ENCODE measurements at places on chromosomes 3 and 15.
A peak's percentile ranks its signal among the peaks of the same experiment; 100 is the strongest.

DNA sequence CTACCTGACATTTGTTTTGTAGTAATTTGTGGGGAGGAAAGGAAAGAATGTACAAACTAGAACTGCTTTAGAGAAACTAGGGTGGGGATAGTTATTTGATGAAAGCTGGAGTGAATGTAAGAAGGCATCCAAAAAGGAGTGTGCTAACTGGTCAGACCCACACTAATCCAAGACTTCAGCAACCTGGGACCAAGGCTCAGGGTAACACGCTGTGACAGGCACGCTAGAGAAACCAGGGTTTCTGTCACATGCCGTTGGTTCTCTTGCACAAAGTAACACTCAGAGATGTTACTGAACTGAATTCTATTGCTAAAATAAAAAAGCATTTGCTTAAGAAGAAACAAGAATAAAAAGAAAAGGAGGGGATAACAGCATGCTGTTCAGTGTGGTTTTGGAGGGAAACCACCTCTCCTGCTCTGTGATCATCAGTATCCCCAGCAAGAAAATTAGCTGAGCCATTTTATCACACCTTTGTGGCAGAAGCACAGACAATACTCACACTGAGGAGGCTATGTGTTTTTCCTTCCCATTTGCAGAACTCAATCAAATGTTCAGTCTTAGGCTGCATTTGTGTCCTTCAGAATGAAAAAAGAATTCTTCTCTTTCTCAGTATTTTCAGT is 2.8 kb upstream of the CCDC80 start:
- DNase-seq = no peak

GRCh38 chr3:63976161-63976871 is 47.0 kb downstream of the PSMD6 start:
- no peak for DNase-seq

- no peak for DNase-seq
Measured at GRCh38 chr3:105728771-105729312, 140.0 kb downstream of the CBLB start.

DNA sequence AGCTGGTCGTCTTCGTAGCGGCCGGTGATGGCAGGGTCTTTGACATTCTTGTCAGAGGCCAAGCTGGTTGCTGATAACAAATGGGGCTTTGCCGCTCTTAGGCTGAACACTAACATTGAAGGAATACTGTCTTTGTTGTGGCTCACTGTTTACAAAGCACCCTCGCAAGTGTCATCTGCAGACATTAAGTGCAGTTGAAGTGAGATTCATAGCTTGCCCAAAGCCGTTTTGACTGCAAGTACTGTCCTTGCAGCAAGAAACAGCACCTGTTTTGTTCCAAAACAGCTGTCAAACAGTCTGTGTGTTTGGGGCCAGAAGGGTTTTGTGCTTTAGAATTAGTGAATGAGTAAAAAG is 568 bp downstream of the SENP2 start:
- DNase-seq = no peak

- DNase-seq = no peak
Measured at GRCh38 chr3:170660139-170660538, 74.3 kb upstream of the SLC7A14 start.

- peak; percentile 25 for DNase-seq
Measured at GRCh38 chr15:60840703-60841411, 361.9 kb upstream of the ICE2 start.

DNA sequence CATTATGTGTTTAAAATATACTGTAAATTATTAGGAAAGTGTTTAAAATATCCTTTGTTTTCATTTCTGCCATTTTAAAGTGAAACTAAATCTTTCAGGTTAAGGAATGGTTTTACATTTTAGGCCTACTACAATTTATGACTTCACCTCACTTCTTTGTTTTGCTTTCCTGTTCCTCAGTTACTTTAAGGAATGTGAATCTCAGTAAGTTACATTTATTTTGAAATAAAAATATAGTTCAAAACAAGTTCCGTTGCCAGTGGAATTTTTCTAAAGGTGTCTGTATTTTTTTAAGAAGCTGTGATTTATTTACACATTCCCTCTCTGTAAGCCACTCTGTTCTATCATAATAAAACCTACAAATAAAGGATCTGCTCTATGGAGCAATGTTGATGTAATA is 630.9 kb upstream of the AGTR1 start:
- DNase-seq = no peak

- no peak for DNase-seq
Measured at GRCh38 chr15:97425596-97425995, 534.9 kb upstream of the ARRDC4 start.

DNA sequence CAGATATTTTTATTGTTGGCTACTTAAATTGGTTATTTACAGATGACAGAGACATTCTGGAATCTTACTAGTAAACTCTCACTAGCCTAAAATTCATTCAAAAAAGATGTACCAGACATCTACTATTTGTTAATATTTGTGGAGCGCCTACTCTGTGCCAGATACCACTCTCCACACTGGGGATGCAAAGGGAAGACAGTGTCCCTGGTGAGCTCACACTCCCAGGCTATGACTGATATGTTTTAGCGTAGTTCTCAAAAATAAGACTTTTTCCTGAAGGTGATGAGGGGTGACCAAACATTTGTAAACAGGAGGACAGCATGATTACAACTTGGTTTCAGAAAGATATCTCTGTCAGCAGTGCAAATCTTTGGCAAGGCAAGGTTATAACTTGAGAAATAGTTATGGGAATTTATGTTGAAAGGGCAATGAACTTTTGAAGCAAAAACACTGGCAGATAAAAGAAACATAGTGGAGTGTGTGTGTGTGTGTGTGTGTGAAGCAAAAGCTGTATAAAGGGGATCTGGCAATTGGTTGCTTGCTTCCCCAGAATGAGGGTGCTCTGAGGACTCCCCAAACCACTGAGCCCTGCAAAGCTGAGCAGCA is 51.2 kb downstream of the HACD2 start:
- DNase-seq = no peak

DNA sequence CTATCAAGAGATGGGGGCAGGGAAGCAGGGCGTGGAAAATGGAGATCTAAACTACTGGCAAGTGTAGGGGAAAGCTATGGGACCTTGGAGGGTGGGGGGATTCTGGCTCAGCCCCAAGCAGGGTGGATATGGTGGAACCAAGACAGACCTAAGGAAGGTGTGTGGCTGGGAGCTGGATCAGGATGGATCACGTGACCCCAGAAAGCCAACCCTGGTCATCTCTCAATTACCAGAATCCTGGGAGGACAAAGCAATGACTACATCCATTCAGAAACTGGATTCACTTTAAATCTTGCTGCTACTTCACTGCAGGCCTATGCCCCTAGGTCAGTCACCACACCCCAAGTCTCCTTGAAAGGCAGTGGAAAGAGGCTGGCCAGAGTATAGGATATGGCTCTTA is 68.4 kb downstream of the WHAMM start:
- no peak for DNase-seq

All from central memory CD8-positive, alpha-beta T cell (primary cell).